ENCODE measurements at places on chromosomes 12 and 14.

GRCh38 chr12:126509572-126509971 is 1444.3 kb downstream of the AACS start:
- DNase-seq = no peak

GRCh38 chr12:96980991-96981414 is 73.9 kb downstream of the NEDD1 start:
- DNase-seq = peak; percentile 76

DNA sequence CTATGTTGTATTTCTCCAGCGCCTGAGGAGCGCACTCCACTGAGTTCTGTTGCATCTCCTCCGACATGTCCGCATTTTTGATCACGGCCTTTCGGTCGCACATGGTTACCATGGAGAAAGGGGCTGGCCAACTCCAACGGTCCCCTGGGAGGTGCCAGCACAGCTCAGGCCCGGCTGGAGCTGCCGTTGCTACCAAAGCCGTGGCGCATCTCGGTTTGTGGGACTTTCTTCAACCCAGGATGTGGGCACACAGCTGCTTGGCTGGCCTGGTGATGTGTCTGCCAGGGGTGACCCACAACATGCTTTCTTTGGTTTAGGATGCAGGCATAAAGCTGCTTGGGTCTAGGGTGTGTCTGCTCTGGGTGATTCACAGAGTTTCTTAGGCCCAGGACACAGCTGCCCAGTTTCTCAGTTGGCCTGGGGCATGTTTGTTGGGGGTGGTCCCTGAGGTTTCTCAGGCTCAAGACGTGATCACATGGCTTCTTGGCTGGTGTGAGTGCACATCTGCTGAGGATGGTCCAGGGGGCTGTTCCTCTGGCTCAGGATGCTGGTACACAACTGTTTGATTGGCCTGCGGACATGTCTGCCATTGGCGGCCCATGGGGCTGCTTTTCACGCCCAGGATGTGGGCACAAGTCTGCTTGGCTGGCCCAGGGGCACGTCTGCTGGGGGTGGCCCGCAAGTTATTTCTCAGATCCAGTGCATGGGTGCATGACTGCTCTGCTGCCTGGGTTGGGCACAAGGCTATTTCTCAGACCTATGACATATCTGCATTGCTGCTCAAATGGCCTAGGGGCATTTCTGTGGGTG is 25.9 kb upstream of the GTF2A1 start:
- DNase-seq = no peak

- DNase-seq = peak; percentile 93
These were observed at the start of gene PPP2R5C for GRCh38 chr14:101761032-101761880. TSS of gene PPP2R5C (plus strand) at chr14:101761709. CDS start at chr14:101761894, 185 bp downstream.

DNA sequence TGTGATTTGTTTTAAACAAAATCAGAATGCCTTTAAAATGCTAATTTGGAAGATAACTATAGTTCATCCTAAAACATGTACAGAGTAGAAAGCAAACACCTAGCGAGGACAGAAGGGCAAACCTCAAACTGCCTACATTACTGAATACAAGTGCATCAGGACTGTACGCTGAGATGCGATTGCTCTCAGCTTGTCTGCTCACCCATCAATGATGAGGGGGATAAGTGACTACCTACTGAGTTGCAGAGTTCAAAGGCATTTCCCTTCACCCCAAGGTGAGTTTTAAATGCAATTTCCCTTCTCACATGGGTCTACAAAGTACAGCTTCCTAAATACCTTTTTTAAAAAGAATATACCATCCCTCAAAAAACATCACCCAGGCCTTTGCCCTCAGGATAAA is 52.9 kb downstream of the PHLDA1 start:
- DNase-seq = no peak

GRCh38 chr12:100186071-100186470 is 14.5 kb upstream of the ACTR6 start:
- no peak for DNase-seq

DNA sequence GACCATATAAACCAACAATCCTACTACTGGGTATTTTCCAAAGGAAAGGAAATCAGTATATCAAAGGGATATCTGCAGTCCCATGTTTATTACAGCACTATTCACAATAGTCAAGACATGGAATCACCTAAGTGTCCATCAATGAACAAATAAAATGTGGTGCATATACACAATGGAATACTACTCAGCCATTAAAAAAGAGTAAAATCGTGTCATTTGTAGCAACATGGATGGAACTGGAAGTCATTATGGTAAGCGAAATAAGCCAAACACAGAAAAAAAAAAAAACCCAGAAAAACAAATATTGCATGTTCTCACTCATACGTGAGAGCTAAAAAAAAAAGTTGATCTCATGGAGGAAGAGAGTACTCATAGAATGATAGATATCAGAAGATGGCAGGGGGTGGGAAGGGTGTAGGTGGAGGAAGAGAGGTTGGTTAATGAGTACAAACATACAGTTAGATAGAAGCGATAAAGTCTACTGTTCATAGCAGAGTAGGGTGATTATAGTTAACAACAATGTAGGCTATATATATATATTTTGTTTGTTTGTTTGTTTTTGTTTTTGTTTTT is 49.3 kb downstream of the BCAT1 start:
- no peak for DNase-seq

GRCh38 chr12:93750056-93750455 is 72.9 kb downstream of the CRADD start:
- no peak for DNase-seq

DNA sequence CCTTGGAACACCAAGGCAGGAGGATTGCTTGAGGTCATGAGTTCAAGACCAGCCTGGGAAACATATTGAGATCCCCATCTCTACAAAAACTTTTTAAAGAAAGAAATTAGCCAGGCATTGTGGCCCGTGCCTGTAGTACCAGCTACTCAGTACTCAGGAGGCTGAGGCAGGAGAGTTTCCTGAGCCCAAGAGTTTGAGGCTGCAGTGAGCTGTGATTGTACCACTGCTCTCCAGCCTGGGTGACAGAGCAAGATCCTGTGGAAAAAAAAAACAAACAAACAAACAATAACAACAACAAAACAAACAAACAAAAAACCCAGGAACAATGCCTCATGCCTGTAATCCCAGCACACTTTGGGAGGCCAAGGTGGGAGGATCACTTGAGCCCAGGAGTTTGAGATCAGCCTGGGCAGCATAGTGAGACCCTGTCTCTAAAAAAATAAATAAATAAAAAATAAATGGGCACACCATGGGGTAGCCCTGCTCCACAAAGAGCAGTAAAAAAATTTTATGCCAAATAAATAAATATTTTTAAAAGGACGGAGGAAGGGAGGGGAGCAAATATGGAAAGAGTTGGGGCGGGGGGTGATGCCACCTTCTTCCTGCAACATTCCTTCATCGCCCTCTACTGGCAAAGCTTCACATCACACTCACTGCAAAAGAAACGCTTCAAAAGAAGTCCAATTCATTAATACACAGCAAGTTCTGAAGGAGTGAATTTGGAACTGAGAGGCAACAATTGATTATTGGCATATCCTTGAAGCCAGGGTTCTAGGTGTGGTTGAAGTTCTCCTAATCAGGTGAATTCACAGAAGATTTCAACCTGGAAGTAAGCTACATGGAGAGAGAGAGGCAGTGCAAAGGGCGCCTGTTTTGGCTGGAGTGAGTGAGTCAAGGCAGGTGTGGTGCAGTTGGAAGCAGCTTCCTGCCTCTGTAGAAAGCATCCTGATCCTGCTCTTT is 8.8 kb upstream of the GNPTAB start:
- DNase-seq = peak; percentile 85

GRCh38 chr12:13805041-13805440 is 176.4 kb downstream of the GRIN2B start:
- DNase-seq = no peak

Measured in choroid plexus epithelial cell (primary cell).